ENCODE measurements at places on chromosomes 4 and X.

DNA sequence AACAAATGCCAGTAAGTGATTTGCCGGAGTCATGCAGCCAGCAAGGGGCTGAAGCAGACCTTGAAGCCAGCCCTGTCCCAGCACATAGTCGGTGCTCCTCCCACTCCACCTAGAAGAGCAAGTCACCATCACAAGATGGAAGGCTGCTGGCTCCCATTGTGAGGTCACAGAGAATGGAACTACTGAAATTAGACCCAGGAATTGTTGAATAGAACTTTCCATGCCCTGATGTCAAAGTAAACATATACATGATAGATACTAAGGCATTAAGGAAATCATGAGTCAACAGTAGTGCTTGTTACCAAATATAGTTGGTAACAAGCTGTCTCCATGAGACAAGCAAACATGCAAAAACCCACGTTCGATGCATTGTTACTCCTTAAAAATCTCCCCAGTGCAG lies 177.1 kb upstream of the MID1 start:
- no peak for DNase-seq

GRCh38 chr4:112127803-112128202 lies 17.5 kb upstream of the FAM241A start:
- no peak for DNase-seq

DNA sequence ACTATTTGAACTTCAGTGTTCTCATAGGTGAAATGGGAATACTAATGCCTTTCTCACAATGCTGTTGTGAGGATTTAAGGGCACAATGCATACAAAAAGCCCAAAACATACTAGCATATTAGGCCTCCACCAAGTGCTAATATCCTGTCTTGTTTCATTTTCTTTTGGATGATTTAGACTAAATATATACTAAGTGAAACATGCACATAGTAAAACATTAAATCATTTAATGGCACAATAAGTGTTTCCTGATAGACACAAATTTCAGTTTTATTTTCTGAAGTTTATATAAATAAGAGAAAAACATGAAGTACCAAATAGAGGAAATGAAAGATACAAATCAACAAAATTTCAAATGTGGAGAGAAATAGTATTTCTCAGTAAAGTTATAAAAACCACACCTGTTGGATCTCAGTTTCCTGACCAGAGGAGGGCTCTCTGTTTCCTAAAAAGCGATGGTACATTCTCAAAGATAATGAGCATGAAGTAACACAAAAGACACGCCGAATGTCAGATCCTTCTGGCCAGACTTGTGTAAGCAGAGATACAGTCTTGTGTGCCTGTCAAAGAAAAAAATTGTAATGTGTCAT lies 25.1 kb downstream of the DDX60 start:
- DNase-seq: no peak

DNA sequence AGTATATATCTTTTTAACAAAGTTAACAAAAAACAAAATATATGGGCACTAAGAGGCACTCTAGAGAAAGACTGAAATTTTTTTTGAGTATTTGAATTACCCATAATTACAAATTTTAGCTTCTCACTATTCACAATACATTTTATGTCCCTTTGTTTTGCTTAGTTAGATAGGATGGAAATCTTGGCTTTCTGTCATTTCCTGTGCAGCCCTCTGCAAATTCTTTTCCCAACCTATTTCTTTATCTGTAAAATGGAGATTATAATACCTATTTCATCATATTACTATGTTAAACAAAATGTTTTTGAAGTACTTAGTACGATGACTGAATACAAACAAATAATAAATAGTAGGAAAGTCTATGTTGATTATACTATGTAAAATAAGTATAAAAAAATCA lies 710.0 kb downstream of the CCSER1 start:
- no peak for DNase-seq

DNA sequence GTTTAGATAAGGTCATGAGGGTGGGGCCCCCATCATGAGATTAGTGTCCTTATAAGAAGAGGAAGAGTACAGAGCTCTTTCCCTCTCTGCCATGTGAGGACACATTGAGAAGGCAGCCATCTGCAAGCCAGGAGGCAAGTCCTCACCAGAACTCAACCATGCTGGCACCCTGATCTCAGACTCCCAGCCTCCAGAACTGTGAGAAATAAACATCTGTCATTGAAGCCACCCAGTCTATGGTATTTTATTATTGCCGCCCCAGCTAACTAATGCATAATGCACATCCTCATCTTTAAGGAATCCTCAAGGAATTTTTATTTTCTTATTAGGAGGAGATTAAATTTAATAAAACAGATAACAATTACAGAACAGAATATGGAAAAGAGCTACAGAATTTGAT lies 16.7 kb upstream of the EXOSC9 start:
- DNase-seq: no peak

- no peak for DNase-seq
Measured at GRCh38 chrX:119240356-119240755, 4.3 kb downstream of the PGRMC1 start.

Measured in heart left ventricle (tissue), 16 donors.